ENCODE measurements at places on chromosomes 1 and 21. TPM values are rescaled to one million over a fixed set of nuclear protein-coding genes. Genes with fewer than 3 reads are reported as not detected.

DNA sequence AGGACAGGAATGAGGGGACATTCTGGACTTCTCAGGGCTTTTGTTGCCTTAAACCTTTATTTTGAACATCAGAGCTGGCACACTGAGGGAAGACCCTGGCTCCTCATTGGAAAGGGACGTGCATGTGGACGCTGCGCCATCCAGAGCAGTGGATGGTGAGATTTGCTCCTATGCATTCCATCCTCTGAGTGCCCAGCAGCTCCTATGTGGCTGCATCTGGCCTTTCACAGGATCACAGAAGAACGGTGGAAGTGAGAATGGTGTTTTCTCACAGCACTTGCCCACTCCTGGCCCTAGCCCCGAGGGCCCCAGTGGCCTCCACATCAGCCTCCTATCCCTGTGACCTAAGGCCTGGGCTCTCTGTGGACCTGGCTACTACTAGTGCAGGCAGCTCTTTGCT is 20.6 kb upstream of the CCDC190 start:
- no peak for DNase-seq
- no peaks in the 10 kb centered on the region for H3K4me1 ChIP-seq
- H3K27ac ChIP-seq: no peak overlapping the region
- no peak overlapping the region for H3K4me3 ChIP-seq
- H3K36me3 ChIP-seq: no peaks in the 10 kb centered on the region

GRCh38 chr21:15436031-15436430 is 293.8 kb upstream of the USP25 start:
- no peaks in the 10 kb centered on the region for H3K36me3 ChIP-seq
- no peak for DNase-seq
- H3K27ac ChIP-seq: no peak overlapping the region
- H3K4me1 ChIP-seq: peaks cover 27% of the 10 kb centered on the region
- no peaks in the 10 kb centered on the region for H3K27me3 ChIP-seq

DNA sequence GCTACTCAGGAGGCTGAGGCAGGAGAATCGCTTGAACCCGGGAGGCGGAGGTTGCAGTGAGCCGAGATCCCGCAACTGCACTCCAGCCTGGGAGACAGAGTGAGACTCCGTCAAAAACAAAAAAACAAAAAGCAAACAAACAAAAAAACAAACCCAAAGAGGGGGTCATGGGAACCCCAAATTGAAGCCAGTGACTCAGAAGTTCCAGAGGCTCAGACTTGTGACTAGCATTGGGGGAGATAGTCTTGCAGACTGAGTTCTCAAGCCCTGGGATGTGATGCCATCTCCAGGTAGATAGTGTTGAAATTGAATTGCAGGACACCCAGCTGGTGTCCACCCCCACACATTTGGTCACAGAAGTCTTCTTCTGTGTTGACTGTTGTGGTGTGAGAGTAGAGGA is 24.9 kb upstream of the ENO1 start:
- no peaks in the 10 kb centered on the region for H3K27me3 ChIP-seq
- H3K4me3 ChIP-seq: no peak overlapping the region

DNA sequence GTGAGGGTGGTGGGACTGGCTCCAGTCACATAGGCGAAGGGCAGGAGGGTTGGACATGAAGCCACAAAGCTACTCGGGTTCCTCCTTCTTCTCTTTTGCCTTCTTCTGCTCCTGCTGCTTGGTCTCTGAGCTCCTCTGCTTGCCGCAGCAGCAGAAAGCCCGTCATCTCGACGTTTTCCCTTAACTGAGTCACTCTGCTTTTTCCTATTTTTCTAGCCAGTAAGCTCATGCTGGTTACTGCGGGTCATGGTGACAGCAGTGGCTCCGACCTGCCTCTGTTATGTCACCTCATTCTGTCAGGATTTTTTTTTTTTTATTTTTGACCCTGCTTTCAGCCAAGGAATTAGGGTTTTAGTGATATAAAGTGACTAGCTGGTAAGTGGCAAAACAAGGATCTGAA is 2.6 kb upstream of the FMOD start:
- DNase-seq: no peak
- peaks cover 44% of the 10 kb centered on the region for H3K27me3 ChIP-seq
- no peak overlapping the region for H3K27ac ChIP-seq
- H3K4me1 ChIP-seq: peaks cover 19% of the 10 kb centered on the region

The PRR9 gene
- total RNA-seq: not detected
